Cardiac ventricle fibroblast (primary cell): ENCODE measurements at places on chromosomes 3 and 15. TPM values are rescaled to one million over a fixed set of nuclear protein-coding genes. Genes with fewer than 3 reads are reported as not detected.

Gene PLCB2
- total RNA-seq = 0.10 and 0.25 TPM in 2 replicates

Gene MNS1
- 1.7 and 1.9 TPM in 2 replicates for total RNA-seq

Gene PATL2
- total RNA-seq = 0.10 and 0.12 TPM in 2 replicates

Gene KNL1
- total RNA-seq = 1.1 and 1.2 TPM in 2 replicates

Gene CLSTN2
- total RNA-seq = 4.8 and 5.6 TPM in 2 replicates

Gene SLC12A1
- total RNA-seq = not detected in 2 replicates

Gene RCCD1
- 8.9 and 9.1 TPM in 2 replicates for total RNA-seq

Gene SI
- total RNA-seq = not detected in 2 replicates

Gene LEKR1
- total RNA-seq = 0.37 and 0.88 TPM in 2 replicates

Gene FANCD2OS
- total RNA-seq = not detected in 2 replicates

Gene ISG20
- 3.8 and 8.2 TPM in 2 replicates for total RNA-seq

Gene NECTIN3
- 24.8 and 38.3 TPM in 2 replicates for total RNA-seq
